ENCODE measurements at places on chromosomes 4 and X.

GRCh38 chrX:10726647-10727046 lies 106.3 kb upstream of the MID1 start:
- DNase-seq, result no peak

DNA sequence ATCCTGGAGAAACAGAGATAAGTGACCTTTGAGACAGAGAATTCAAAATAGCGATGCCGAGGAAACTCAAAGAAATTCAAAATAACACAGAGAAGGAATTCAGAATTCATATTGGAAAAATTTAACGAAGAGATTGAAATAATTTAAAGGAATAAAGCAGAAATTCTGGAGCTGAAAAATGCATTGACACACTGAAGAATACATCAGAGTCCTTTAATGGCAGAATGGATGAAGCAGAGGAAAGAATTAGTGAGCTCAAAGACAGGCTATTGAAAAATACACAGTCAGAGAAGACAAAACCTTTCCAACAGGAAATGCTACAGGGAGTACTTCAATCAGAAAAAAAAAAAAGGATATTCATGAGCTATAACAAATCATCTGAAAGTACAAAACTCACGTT lies 185.8 kb downstream of the PARM1 start:
- DNase-seq, result no peak

DNA sequence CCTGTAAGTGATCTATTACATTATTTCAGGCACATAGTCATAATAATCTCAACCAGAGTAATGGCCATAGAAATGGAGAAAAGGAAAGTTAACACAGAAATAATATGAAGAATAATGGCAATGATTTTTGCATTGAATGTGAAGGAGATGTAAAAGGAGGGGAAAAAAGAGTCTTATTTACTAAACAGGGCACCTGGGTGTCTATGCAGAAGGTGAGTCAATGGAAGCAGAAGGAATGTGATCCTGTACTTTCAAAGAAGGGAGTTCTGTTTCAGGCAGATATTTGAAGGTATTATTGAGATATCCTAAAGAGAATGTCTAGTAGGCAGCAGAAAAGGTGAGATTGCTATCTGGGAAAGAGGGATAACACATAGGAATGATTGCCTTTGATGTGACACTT lies 279.9 kb downstream of the INPP4B start:
- DNase-seq, result no peak

GRCh38 chr4:154465085-154465484 lies 26.5 kb downstream of the DCHS2 start:
- no peak for DNase-seq

- DNase-seq, result no peak
Measured at GRCh38 chr4:35771571-35771970, 472.7 kb downstream of the ARAP2 start.

DNA sequence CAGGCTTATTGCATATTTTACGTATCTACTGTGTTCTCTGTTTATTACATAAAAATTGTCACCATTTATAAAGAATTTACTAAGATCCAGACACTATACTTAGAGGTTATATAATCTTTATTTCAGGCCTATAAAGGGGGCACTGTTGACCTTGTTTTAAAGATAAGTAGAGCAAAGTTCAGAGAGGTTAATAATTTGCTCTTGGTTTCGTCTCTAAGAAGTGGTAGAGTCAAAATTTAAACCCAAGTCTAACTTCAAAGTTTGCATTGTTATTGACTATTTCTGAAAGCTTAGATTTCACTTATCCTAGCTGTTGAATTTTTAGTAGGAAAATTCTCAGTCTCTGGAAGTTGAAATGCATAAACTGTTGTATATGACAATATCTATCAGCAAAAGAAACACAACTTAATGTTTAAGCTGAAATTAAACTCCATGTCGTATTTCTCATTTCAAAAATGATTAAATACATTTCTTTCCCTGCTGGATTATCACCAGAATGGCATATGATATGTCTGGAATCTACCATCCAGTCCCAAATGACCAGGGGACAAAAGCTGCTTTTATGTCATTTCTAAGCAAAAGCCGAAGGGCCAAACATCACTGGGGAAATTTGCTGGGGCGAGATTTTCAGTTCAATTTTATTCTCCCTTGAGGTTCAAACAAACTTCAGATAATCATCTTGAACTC lies 138.4 kb downstream of the SLC7A11 start:
- no peak for DNase-seq

GRCh38 chrX:39421006-39421405 lies 619.7 kb downstream of the MID1IP1 start:
- DNase-seq, result no peak

- no peak for DNase-seq
Measured at GRCh38 chrX:77938083-77938680, 27.7 kb downstream of the ATP7A start.

DNA sequence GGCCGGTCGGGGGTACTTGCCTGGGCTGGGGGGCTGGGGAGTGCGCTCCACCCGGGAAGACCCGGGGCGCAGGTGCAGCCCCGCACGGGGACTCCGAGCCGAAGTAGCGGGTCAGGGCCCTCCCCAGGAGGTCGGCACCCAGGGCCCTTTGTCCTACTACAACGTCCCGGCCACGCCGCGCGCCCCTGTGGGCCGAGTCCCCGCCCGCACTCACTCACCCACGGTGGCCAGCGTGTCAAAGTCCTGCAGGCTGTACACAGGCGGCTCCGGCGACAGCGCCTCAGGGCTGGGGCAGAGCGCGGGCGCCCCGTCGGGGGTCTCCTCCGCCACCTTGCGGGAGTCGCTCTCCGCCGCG lies 602 bp downstream of the PRKX start:
- no peak for DNase-seq

DNA sequence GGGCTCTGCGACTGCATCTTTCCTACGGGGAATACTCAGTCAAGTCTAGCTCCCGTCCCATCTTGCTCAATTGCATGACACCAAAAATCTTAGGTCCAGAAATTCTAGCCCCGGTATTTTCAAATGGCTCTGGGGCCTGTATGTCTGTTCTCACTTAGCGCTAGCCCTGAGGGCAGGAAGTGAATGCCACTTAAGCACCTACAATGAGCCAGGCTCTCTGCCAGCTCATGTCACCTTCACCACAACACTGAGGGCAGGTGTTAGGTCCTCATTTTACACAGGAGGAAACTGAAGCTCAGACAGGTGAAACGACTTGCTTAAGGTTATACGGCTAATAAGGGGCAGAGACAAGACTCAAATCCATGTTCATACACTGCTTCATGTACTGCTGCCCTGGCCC lies 282.8 kb downstream of the PPP1R2C start:
- no peak for DNase-seq

GRCh38 chr4:83189631-83190136 lies 75.2 kb upstream of the PLAC8 start:
- DNase-seq, result no peak

DNA sequence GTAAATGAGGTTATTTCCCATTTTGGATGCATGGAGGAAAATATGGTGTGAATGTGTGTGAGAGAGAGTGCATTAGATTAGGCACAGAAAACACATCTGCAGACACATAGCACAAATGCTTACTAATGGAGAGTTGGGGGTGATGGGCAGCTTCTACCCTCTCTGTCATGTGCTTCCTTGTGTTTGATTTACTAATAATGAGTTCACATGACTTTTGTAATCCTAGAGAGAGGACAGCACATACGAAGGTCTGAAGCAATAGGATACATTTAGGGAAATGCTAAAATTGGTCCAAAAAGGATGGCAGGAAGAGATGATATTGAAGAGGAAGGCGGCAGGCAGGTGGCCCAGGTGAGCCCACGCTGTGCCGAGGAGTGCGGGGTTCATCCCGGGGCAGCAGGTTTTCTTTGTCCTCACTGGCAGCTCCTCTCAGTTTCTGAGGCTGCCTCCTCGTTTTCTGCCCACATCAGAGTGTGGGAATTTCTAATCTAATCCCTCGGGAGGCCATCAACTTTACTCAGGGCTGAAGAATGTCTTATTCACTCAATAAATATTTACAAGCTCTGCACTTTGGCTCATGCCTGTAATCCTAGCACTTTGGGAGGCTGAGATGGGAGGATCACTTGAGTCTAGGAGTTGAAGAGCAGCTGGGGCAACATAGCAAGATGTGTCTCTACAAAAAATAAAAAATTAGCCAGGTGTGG lies 15.9 kb upstream of the MAP9 start:
- DNase-seq, result no peak

GRCh38 chr4:94536049-94536448 lies 84.3 kb downstream of the PDLIM5 start:
- no peak for DNase-seq

DNA sequence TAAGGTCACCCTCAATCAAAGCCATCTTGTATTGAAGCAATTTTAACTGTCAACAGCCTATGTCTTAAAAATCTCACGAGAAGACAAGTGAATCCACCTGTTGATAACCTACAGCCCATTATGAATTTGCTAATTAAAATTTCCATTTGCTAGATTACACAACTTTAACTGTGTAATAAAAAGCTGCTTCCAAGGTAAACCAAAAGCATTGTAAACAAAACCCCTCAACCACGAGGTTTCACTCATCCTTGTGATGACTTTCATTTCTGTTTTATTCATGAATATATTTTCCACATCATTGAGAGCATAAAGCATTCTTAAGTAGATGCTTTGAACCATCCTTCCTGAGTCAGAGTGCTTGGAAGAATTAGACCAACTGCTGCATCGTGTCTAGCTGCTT lies 217.5 kb upstream of the GYPA start:
- no peak for DNase-seq

- no peak for DNase-seq
Measured at GRCh38 chr4:176053785-176054184, 11.9 kb upstream of the WDR17 start.

DNA sequence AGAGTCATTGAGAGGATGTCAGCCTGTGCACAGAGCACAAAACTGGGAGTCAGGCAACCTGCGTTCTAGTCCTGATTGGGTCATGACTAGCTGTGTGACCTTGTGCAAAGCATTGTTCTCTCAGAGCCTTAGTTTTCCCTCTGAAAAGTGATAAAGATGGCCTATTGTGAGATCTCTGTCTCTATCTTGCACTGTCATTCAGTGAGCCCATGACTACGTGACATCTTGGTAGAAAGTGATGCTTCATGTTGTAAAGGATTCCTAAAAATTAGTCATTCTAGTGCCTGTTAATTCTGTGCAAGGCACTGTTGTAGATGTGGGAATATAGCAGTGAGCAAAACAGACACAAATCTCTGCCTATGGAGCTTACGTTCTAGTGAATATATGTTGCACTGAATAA lies 2.5 kb downstream of the PGRMC1 start:
- no peak for DNase-seq

DNA sequence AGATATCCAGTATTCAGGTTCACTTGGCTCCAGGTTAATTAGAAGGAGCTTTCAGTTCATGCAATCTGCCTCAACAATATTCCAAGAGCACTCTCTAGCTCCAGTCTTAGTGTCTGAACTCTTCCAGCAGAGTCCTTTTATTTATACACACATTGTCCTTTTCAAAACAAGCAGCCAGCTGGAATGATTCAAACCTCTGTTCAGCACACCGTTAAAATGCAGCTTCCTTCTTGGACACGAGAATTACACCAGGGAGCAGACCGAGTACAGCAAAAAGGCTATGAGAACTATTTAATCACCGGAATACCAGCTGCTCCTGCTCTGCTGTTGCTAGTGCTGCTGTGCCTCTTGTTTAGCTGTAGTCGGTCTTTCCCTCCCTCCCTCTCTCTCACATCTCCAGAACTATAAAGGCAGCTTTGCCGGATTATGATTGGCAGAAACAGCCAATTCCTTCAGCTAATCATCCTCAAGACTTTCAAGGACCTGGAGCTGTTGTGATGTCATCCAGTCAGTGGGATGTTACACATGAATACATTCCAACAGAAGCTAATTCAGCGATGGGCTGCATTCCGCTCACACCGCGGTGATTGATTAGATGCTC lies at the start of gene NDST4:
TSS of gene NDST4 (minus strand) at position 115 of the 601 bp plus-strand sequence. CDS start 36,584 bp downstream, outside the sequence.
- no peak for DNase-seq

DNA sequence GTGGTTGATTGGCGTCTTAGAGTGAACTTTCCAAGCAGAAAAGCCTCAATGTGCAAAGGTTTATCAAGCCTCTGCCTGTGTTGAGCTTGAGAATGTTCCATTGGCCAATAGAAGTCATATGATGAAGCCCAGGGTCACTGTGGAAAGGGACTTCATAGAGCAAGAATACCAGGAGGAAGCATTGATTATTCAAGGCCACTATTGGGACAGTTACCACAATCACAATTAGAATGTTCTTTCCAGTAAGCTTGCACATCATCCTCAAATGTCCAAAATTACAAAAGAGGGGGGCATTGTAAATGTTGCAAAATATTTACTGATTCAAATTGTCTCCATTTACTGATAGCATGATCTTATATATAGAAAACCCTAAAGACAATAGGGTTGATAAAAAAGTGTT lies 32.9 kb upstream of the NDP start:
- DNase-seq, result no peak

DNA sequence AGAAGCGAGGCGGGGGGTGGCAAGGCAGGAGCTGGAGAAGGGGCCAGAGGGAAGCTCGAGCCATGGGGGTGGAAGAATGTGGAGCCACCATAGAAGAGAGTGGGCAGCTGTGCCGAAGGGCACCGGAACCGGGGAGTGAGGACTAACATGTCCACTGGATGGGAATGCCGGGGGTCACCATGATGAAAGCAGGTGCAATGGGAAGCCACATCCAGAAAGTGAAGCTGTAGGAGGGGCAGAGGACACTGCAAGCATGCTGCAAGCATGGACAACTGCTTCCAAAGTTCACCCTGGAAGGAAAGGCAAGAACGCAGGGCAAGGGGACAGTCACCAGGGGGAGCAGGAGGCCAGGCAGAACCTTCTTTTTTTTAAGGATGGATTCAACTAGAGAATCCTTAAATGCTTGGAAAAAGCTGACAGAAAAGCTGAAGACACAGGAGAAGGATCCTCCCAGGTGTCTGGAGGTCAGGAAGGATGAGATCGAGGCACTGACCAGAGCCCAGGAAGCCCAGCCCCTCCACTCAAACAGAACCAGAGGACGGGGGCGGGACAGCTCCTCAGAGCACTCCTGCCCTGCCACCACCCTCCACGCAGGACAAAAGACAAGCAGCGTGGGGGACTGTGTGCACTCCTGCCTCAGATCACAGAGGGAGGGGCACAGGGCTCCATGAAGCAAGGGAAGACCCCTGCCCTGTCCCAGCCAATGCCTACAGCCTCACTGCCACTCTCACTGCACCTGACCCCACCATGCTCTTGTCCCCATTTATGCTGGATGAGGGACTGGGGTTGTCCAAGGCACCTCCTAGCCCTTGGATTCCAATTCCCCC lies 169.2 kb downstream of the AFAP1 start:
- DNase-seq, result peak; percentile 24

DNA sequence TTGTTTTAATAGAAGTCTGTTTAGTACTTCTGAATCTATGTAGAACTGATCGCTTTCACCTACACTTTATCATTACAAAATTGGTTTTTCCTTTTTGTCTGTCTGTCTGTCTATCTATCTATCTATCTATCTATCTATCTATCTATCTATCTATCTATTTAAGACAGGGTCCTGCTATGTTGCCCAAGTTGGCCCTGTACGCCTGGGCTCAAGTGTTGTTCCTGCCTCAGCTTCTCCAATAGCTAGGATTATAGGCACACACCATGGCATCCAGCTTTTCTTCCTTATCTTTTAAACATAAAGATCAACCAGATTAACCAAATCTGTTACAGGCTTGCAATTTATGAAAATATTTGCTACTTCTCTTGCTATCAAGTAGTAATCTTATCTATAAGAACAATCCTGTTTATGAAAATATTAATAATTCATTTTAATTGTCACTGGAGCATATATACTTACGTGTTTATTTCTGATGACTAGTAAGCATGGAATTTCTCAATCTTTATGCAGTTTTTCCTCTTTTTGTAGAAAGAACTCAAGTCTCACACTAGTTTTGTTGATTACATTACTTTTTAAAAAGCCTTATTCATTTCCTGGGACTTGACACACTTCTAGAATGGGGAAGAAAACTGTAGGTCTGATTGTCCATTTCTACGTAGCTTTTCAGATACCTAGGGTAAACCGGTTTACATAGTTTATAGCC lies 24.5 kb downstream of the KIAA0232 start:
- no peak for DNase-seq
